ENCODE measurements at places on chromosomes 1 and 21. TPM values are rescaled to one million over a fixed set of nuclear protein-coding genes. Genes with fewer than 3 reads are reported as not detected.

- DNase-seq: no peak
Measured at GRCh38 chr1:61053226-61053711, 29.1 kb upstream of the NFIA start.

DNA sequence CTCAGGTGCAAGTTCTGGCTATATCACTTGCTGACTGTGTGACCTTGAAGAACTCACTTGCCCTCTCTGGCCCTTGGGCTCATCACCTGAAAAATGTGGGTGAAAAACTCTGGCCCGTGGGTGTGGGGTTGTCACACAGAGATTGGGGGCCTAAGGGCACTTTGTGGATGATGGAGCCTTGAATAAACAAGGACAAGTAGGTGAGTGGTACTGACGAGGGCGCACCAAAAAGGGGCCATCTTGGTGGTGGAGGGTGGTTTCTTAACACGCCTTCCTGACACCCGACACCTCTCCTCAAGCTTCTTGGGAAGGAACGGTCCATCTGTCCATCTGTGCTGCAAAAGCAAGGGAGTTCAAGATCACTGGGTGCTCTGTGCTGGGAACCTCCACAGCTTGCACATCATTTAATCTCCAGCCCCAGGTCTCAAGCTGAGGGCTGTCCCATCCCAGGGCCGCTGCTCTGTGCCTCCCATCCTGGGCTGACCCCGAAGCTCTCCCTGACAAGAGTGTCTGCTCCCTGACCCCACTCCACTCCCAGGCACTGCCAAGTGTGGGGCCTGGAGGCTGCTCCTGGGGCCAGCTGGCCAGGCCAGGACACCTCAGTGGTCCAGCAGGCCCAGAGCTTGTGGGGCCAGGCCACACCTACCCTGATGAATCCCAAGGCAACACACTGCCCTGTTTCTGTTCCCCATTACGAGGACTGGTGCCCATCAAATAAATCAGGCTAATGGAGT lies 97.3 kb downstream of the GLIS1 start:
- DNase-seq: peak; percentile 41

Gene KCNH1
- 3.5 TPM for total RNA-seq

DNA sequence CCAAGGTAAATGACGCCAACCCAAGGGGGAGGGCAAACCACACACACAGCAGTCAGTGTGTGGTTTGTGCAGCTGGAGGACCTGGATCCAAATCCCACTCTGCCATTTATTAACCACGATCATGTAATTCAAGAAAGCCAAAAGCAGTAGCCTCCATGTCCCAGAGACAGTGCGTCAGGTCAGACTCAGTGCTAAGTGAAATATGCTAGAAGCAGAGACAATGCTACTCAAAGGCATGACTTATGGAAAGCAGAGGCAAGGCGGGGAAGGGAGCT lies 13.6 kb downstream of the TTC39A start:
- DNase-seq: no peak

GRCh38 chr1:201276891-201277290 lies 6.4 kb upstream of the PKP1 start:
- no peak for DNase-seq

DNA sequence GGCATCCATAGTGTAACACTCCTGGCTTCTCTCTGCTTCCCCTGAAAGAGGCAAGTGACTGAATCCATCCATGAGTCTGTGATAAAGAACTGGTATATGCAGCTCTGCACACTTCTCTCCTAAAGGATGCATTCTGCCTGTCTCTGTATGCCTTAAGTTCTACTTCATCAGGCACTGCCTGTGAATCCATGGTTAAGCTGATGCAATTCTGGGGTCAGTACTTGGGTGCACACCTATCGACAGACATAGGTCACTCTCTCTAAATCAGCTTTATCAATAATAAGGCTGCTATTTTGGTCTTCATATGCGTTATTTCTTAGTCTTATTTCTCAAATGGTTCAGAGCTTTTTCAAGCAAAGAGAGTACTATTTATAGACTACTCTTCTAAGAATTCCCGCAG lies 32.7 kb upstream of the PTP4A2 start:
- DNase-seq: no peak

DNA sequence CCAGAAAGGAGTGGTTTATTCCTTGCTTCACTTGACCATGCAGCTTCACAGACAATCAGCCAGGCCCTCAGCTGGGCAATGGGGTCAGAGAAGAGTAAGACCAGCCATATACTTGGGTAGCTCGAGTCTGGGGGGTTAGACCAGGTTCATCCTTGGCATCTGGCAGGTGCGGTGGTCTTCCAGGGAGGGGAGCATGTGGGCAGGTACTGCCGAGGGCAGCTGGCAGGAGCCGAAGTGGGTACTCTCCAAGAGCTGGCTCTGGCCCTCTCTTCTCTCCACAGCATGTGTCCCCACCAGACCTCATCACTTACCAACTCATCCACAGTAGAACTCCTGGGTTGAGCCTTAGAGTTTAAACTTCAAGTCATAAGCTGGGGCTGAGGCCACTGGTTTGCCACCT lies 156.8 kb downstream of the FOXD2 start:
- peak; percentile 23 for DNase-seq

Gene FALEC
- total RNA-seq: not detected

Gene NPHP4
- 18.8 TPM for total RNA-seq

GRCh38 chr1:6385488-6386191 lies 7.9 kb downstream of the ACOT7 start:
- peak; percentile 94 for DNase-seq

Gene PTPN7
- not detected for total RNA-seq

Gene VWA5B1
- total RNA-seq: 0.38 TPM

GRCh38 chr1:18283601-18284385 lies 176.2 kb downstream of the IGSF21 start:
- peak; percentile 87 for DNase-seq

Gene RSBN1
- total RNA-seq: 26.1 TPM

DNA sequence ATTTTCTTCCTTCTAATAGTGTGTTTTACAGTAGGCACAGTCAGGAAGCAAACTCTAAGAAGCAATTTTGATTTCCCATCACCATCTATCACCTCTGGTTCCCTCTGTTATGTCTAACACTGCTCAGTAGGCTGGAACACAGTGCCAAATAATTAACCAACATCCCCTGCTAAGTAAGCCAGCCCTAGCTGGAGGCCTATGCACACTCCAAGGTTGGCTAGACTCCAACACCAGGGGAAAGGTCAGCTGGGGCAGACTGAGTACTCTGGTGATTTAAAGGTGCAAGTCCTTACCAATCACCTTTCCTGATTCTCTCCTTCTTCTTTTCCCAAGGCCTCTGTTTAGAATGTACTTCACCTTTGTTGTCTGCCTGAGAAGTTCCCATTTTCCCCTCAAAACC lies 46.5 kb upstream of the BEND5 start:
- DNase-seq: no peak

GRCh38 chr1:164659621-164660411 lies 100.8 kb downstream of the PBX1 start:
- DNase-seq: peak; percentile 66

Gene LRRC3
- total RNA-seq: 50.1 TPM

Gene ADAMTSL4
- 3.5 TPM for total RNA-seq

- DNase-seq: no peak
Measured at GRCh38 chr1:117286145-117286544, 75.4 kb upstream of the VTCN1 start.

Gene CFHR3
- 0.70 TPM for total RNA-seq

DNA sequence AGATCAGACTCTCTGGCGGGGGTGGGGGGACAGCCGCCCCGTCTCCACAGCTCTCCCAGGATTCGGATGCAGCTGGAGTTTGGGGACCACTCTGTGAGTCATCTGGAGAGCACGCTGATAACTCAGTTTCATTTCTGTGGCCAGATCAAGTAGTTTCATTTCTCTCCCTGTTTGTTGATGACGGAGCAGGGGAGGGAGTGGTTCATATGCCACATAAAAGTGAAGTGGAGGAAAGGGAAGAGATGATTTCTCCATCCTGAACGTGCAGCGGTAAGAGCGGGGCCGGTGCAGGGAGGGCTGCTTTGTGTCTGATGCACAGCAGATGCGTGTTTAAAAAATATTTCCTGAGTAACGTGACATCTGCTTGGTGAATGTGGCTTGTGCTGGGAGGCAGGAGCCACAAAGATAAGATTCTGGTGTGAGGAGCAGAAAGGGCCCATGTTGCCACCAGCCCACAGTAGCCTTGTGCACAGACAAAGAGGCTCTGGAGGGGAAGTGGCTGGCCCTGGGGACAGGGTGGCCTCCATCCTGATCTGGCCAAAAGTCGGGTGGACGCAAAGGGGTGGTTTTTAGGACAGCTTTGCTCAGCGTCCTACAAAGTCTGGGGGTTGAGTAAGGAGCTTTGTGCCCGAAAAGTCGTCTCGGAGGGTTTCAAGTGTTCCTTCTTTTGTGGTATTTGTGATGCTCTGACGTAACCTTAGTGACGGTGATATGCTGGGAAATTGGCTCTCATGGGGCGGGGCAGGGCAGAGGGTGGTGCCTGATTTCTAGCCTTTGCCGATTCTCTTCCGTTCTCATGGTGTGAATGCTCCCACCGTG lies at the start of gene MX2:
MX2 (plus strand) TSS at position 242 of the 819 bp plus-strand sequence. CDS start 14,880 bp downstream, outside the sequence.
- DNase-seq: peak; percentile 34

Gene DPT
- total RNA-seq: not detected

DNA sequence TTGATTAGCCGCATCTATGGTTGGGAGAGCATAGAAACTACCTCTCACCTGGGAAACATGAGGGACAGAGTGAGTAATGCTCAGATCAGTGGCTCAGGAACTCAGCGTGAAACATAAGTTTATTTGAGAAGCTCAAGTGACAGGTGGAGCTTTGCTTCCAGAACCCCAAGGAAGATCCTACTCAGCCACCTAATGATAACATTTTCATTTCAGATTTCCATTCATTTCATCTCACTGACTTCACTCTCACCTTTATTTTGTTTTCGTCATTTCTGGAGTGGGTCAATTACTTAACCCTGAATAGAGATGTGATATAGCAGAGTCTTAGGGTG lies 145.5 kb upstream of the DUSP10 start:
- no peak for DNase-seq

DNA sequence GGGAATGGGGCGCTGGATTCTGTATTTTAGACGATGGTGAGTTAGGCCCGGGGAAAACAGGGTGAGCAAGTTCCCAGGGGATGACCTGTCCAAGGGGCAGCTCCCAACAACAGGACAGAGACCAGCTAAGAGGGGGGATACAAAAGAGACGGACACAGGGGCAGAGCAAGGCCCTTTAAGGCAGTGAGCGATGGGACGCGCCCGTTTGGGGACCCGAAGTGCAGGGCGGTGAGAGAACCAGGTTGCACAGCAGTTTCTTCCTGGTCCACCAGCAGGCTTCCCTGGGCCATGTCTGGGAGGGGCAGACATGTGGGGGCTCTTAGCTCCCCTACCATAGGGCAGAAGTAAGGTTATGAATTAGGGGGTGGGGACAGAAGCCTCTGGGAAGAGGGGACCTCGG lies 22.0 kb downstream of the INAVA start:
- peak; percentile 57 for DNase-seq

GRCh38 chr21:45607021-45607908 lies 36.3 kb upstream of the PCBP3 start:
- peak; percentile 20 for DNase-seq

Gene HSD3B2
- not detected for total RNA-seq

- no peak for DNase-seq
Measured at GRCh38 chr1:208500375-208500774, 256.2 kb upstream of the PLXNA2 start.

DNA sequence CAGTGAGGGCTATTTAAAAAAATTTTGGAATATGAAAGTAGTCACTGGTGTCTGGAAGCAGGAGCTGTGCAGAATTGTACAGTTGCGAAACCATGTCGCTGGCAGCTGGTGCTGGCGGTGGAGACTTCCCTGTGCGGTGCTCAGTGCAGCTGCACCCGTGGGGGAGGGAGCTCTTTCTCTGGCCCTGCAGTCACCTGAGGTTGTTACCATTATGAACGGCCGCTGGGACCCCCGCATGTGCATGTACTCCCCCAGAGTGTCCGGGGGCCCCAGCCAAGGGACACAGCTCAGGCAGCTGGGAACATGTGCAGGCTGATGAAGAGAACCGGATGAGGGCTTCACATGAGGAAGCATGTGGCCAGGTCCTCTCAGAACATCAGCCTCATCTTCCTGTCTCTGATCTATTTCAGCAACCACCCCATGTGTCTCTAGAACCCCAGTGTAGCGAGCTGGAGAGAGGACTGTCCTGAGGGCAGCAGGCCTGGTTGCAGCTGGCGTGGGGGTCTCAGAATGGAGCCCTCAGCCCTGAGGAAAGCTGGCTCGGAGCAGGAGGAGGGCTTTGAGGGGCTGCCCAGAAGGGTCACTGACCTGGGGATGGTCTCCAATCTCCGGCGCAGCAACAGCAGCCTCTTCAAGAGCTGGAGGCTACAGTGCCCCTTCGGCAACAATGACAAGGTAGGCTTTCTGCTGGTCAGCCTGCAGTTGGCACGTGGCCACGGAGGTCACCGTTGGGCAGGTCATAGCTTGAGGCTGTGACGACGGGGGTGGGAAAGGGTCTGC lies at the start of gene TRPM2:
TRPM2 (plus strand) TSS at position 431 of the 780 bp plus-strand sequence; CDS start at position 511, 80 bp downstream.
- no peak for DNase-seq

DNA sequence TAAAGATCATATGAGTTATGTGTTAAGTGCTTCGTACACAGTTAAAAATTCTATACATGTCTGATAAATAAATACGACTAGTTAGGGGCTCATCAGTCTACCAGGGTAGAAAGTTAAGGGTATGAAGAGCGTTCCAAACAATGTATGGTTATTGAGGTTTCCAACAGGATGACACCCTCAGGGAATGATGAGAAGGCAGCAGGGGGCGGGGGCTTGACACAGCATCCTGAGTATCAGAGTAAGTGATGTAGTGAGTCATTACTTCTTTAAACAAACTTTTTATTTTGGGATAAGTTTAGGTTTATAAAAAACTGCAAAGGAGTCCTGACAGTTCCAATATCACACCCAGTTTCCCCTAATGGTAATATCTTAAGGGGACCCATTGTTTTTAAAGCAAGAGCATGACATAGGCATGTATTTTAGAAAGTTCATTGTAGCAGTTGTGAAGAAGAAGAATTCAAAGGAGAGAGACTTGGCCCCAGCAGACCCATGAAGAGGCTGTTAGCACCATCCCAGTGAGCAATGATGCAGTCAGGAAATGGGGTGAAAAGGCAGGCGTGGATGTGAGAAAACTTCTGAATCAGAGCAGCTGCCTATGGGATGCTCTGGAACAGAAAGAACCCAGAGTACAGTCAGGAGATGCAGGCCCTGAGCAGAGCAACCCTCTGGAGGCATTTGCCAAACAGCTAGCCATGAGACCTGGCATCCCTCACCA lies 15.0 kb upstream of the PSMB2 start:
- DNase-seq: no peak

Gene ADAMTS4
- total RNA-seq: 9.6 TPM

Gene SPATA21
- 0.27 TPM for total RNA-seq

Gene LAX1
- not detected for total RNA-seq

- DNase-seq: no peak
Measured at GRCh38 chr1:222642468-222642867, 24.6 kb downstream of the MIA3 start.
